HepG2 (cell line): ENCODE measurements at places on chromosomes 4 and X.

- no peak for DNase-seq
Observed at GRCh38 chr4:102610007-102610406, 108.8 kb downstream of the NFKB1 start.

GRCh38 chr4:102620697-102621497 is 119.7 kb downstream of the NFKB1 start:
- DNase-seq, result peak; percentile 92

DNA sequence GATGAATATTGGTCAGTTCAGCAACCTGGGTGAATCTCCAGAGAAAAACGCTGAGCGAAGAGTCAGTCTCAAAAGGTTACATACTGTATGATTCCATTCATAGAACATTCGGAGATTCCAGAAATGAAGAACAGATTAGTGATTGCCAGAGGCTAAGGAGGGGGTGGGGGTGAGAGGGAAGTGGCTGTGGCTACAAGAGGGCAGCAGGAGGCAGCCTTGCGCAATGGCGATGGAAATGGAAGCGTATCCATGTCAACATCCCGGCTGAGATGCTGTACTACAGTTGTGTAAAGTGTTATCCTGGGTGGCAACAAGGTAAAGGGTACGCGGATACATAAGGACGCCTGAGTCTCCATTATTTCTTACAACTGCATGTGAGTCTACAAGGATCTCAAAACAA is 18.0 kb downstream of the LYAR start:
- no peak for DNase-seq

- DNase-seq, result peak; percentile 4
Observed at GRCh38 chr4:118351851-118352827, 664 bp downstream of the PRSS12 start.

GRCh38 chr4:134027931-134028330 is 173.7 kb downstream of the PABPC4L start:
- DNase-seq, result no peak

- DNase-seq, result no peak
Observed at GRCh38 chrX:119706616-119707015, 13.6 kb upstream of the SEPTIN6 start.

GRCh38 chr4:55458164-55458563 is 62.4 kb downstream of the TMEM165 start:
- DNase-seq, result no peak

DNA sequence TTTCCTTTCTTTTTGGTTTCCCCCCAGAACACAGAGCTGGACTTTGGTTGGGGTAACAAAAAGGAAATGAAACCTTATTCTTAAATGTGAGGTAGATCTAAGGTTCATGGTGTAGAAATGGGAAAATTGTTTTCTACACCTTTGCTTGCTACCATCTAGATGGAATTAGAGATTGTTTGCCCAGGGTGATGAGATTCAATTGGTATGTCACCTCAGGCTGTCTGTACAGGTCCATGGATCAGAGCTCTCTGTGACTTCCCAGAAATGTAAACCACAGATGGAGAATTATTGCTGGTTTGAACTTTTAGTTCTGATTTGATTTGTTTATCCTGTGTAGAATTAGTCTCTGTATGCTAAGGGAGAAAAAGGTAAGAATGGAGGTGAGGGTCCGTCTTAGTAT is 146.7 kb downstream of the PCDH7 start:
- no peak for DNase-seq

DNA sequence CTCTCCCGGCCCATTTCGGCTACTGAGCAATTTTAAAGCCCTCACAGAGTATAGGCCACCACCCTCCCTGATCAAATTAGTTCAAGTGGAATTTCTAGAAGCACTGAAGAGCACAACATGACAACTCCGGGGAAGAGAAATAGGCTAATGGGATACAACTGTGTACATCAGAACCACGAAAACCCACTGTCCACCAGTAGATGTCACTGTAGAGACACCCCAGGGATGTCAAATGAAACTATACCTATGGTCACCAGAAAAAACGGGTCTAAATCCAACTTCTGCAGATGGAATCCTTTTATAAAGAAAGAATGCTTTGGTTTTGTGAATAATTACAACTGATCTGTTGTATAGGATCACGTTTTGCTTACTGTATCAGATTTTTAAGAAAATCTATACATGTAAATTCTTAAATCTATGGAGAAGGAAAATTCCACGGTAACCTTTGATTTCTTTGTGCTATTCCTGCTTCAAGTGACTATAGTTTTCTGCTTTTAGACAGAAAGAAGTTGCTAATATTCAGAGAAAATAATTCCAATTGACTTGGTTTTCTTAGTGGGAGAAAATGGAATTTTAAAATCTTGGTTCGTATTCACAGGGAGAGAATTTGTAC is 29.5 kb upstream of the MAP3K15 start:
- peak; percentile 34 for DNase-seq

DNA sequence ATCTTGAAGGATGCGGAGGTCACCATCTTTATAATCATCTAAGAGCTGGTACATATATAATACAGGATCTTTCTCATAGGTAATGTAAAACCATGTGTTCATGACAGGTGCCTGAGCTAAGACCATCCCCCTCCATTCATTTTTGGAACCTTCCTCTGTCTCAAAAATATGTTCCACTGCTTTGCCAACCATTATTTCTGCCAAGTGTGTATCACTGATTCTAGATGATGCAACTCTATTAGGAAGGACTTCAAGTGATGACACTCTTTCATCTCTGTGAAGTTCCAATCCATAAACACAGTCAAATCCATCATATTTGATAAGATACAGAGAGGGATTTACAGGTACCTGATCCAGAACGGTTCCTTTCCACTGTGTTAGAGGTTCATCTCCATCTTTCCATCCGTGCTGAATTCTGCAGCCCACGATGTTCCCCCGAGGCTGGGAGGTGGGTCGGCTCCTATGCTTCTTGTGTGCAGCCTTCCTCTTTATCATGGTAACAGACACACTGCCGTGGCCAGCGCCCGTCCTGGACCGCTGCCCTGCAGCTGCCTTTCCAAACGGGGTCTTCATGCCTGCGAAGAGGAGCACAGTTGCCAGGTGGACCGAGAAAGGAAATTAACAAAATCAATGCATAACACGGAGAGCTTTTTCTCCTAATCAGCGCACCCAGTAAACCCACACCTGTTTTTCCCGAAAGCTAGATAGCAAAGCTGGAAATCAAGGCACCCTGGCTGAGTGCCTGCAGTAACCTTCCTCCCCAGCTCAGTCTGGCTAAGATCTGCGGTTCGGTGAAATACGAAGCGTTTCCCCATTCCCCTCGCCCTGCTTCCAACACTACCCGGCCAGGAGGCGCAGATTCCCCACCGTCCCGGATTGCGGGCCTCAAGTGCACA is 718 bp downstream of the SPIN3 start:
- no peak for DNase-seq

GRCh38 chrX:48523682-48524081 is 2.1 kb downstream of the EBP start:
- no peak for DNase-seq

DNA sequence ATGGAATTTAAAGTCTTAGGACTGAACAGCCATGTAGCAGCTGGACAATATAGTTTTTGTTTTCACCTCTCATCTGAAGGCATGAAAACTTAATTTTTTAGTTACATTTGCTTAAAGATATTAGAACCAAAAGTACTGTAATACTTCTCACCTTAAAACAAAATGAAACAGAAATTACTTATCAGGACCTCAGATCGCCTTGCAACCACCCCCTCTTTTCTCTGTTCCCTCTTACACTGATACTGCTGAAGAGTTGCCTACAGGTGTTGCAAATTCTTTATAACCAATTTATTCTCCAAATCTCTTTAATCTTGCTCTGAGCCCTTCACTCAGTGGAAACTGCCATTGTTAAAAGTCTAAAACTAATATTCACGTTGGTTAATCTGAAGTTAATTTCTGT is 145.0 kb downstream of the SPCS3 start:
- no peak for DNase-seq

GRCh38 chrX:108666101-108666500 is 70.3 kb downstream of the IRS4 start:
- no peak for DNase-seq

DNA sequence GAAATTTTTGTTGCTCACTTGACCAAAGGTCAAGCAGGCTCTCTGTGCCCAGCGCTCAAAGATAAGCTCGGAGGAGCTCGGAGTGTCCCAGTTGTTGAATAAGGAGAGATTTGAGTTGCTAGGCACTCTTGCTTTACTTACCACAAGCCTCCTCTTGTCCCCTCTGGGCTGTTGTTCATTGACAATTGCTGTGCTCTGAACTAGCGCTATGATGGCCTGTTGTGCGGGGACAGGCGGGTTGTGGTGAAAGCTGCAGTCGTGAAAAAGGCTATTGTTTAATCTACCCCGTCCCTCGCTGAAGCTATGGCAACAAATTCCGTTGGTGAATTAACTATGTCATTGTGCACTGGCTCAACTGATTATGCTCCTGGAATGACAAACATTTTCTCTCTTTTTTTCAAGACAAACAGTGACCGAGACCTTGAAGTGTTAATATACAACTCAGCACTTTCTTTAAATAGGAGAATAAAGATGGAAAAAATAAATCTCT is 21.0 kb upstream of the POLA1 start:
- DNase-seq, result peak; percentile 78

- DNase-seq, result no peak
Observed at GRCh38 chr4:88003261-88003660, 4.2 kb upstream of the PKD2 start.

DNA sequence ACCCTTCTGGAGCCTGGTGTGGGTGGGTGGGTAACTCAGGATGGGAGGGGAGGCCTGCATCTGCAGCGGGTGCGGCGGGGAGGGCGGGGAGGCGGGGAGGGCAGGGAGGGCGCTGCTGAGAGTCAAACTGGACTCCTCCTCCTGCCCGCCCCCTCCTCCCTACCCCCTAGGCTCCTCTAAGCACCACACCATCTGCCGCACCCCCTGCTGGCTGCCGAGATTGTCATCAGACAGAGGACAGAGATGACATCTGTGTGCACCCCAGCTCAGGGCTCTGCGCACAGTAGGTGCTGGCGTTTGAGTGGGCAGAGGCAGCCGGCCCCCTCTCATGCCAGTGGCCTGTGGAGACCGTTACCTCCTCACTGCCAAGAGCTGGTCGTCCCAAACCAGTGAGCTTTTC is 10.6 kb upstream of the HMX1 start:
- DNase-seq, result no peak

GRCh38 chrX:117895418-117895817 is 221.2 kb downstream of the KLHL13 start:
- no peak for DNase-seq

DNA sequence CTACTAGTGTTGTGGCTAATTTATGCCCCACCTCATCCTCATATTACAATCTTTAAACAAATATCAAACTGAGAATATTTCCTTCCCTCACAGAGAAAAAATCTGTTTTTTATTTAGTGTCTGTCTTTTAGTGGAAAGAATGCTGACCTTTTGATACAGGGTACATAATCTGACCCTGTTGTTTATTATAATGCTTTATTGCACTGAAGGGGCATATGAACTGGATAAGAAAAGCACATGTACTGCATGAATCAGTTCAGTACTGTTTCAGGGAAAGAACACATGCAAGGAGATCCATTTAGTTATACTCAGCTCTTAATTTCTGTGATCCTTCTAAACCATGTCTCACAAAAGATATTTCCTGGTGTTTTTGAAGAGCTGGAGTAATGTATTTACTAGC is 15.5 kb upstream of the DYNLT3 start:
- no peak for DNase-seq

DNA sequence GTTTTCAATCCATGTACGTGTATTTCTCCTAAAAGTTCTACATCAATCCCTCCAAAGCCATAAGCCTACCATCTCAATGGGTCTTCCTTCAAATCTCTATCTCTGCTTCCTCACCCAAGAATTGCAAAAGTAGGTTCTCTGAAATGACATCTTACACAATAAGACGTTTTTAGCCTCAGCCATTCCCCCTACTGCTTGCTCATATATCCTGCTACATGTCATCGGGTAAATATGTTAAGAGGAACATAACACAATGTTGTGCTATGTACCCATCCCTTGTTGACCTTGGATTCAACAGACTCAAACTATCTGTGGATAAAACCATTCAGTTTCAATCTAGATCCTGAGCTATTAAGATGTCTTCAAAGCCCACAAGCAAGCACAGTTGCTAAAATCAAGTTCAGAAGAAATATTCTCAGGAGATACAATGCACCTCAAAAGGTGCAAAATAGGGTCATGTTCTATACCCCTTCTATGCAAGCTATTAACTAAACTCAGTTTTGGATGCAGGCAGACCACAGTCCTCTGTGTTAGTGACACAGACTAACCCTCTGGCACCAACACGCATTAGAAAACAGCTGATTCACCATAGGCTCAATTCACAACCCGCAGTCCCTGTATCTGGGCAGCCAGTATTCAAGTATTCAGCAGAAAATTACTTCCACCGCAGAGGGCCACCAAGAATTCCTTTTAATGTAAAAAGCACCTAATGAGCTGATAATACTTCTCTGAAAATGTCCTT is 56.8 kb downstream of the CD99L2 start:
- no peak for DNase-seq

DNA sequence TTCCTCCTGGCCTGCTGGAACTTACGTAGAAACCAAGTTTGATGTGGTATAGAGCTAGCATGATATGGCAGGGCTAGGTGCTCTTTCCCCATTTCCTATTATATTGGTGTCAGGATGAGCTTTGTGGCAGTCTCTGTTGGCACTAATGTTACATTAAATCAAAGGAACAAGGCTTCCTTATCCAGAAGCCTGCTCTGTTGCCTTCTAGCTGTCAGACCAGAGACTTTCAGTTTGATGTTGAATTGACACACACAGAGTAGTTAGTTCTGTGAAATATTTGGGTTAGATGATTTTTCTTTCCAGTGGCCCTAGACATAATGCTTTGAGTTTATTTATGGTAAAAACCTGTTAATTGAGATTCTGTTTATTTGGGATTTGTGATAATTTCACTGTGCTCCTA is 10.0 kb downstream of the CNKSR2 start:
- DNase-seq, result no peak

GRCh38 chr4:88567591-88567990 is 24.7 kb upstream of the HERC3 start:
- no peak for DNase-seq
